Myometrial cell (primary cell): ENCODE measurements at places on chromosomes 13 and 19. TPM values are rescaled to one million over a fixed set of nuclear protein-coding genes. Genes with fewer than 3 reads are reported as not detected.

The NFILZ gene
- total RNA-seq = not detected in 2 replicates

The ZNF699 gene
- total RNA-seq = 10.8 and 32.9 TPM in 2 replicates

The LGI4 gene
- total RNA-seq = not detected in 2 replicates

The IZUMO4 gene
- 0.86 TPM in 1 of 2 replicates, not detected in the other for total RNA-seq

The PCSK4 gene
- total RNA-seq = 0.58 and 1.6 TPM in 2 replicates

The SLAIN1 gene
- not detected in 2 replicates for total RNA-seq

The SIGLEC5 gene
- total RNA-seq = not detected in 2 replicates

The F2RL3 gene
- total RNA-seq = under 0.01 TPM in 1 of 2 replicates, not detected in the other

The FFAR3 gene
- not detected in 2 replicates for total RNA-seq

The PSG6 gene
- total RNA-seq = not detected in 2 replicates

The VMAC gene
- total RNA-seq = 1.4 and 2.9 TPM in 2 replicates
